Fibroblast of skin of right biceps (primary cell): ENCODE measurements at places on chromosomes 6 and 20.

GRCh38 chr6:129273161-129273560 lies 390.2 kb downstream of the LAMA2 start:
- DNase-seq: no peak

- peak; percentile 36 for DNase-seq
Measured at GRCh38 chr6:168165373-168165772, 86.4 kb upstream of the FRMD1 start.

- DNase-seq: no peak
Measured at GRCh38 chr6:108222504-108222903, 38.3 kb downstream of the SNX3 start.

DNA sequence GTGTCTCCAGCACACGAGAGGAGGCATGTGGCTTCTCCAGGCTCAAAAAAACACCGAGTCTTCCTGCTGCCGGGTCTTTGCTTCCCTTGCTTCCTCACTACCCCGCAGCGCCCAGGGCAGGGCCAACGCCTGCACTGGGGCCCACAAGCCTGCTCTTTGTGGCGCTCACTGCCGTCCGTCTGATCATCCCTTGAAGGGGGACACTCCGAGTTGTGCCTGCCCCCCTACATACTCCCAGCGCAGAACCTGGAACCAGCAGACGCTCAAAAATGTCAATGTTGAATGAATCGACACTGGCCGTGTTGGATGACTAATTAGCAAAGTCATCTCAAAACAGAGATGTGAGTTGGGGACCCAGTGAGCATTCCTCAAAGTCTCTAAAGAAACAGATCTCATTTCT lies 8.1 kb upstream of the ARFGAP1 start:
- DNase-seq: peak; percentile 47

DNA sequence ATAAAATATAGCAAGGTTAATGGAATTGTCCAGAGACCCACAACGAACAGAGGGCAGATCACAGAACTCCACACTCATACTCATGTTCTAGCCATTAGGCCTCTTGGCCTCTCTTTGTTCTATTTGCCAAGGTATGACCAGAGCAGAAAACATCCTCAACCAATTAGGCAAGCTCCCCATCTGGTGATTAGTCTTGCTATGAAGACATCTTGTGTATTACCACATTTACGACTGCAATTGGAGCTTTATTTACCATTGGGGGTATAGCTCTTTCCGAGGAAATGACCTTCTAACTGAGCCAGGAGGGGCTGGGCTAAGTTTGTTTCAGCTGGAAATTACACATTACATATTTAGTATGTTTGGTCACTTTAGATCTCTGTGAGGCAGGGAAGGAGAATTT lies 593.9 kb downstream of the CD109 start:
- peak; percentile 56 for DNase-seq

DNA sequence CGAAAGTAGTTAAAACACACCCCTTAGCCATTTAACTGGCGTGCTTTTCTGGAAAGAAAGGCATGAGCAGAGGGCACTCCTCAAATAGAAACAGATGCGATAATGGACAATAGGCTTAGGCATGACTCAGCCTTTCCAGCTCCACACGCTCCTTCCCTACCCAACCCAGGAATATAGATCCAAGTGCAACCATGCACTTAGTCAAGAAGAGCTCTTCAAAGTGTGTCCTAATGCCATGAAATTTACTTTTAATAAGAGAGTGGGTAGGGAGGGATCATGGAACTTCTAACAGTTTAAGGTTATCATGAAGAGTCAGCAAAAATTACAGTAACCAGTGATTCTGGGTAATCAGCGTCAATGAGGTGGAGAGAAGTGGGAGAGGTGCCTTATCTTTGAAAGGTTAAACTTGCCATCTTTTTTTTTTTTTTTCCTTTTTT lies 2.4 kb upstream of the EFHC1 start:
- DNase-seq: peak; percentile 65

- peak; percentile 78 for DNase-seq
Measured at GRCh38 chr20:45044084-45044573, 56.8 kb downstream of the KCNS1 start.

DNA sequence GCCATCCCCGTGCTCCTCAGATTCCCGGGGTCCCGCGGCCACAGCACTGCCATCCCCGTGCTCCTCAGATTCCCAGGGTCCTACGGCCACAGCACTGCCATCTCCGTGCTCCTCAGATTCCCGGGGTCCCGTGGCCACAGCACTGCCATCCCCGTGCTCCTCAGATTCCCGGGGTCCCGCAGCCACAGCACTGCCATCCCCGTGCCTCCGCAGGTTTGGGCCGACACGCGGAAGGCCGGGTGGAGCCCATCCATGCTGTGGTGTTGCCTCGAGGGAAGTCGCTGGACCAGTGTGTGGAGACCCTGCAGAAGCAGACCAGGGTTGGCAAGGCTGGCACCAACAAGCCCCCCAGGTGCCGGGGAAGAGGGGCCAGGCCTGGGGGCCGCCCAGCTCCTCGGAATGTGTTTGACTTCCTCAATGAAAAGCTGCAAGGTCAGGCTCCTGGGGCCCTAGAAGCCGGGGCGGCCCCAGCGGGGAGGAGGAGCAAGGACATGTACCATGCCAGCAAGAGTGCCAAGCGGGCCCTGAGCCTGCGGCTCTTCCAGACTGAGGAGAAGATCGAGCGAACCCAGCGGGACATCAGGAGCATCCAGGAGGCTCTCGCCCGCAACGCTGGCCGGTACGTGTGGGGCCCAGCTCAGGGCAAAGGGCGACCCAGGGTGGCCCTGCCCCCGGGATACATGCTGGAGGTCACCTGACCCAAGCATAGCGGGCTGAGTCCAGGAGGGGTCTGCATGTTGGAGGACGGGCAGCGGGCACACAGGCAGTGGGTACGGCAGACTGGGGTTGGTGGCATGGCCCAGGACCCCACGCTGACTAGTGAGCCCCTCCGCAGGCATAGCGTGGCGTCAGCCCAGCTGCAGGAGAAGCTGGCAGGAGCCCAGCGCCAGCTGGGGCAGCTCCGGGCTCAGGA lies 1.3 kb upstream of the LIME1 start:
- no peak for DNase-seq

GRCh38 chr20:19024296-19025035 lies 188.0 kb upstream of the SLC24A3 start:
- no peak for DNase-seq

GRCh38 chr20:47290008-47290407 lies 66.5 kb downstream of the ZMYND8 start:
- DNase-seq: peak; percentile 26

- DNase-seq: no peak
Measured at GRCh38 chr20:40997116-40997515, 31.5 kb upstream of the TOP1 start.

- no peak for DNase-seq
Measured at GRCh38 chr6:89679215-89680120, 40.9 kb upstream of the LYRM2 start.

DNA sequence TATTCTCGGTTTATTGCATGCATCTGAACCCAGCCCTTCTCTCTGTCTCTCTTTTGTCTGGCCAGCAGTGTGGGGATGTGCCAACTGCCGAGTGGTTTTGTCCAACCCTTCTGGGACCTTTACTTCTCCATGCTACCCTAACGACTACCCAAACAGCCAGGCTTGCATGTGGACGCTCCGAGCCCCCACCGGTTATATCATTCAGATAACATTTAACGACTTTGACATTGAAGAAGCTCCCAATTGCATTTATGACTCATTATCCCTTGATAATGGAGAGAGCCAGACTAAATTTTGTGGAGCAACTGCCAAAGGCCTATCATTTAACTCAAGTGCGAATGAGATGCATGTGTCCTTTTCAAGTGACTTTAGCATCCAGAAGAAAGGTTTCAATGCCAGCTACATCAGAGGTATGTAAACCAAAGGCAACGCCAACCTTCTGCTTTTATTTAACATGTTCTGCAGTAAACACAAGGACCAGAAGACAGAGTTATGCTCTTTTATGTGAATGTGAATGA lies 65.8 kb downstream of the ADGRG6 start:
- no peak for DNase-seq

DNA sequence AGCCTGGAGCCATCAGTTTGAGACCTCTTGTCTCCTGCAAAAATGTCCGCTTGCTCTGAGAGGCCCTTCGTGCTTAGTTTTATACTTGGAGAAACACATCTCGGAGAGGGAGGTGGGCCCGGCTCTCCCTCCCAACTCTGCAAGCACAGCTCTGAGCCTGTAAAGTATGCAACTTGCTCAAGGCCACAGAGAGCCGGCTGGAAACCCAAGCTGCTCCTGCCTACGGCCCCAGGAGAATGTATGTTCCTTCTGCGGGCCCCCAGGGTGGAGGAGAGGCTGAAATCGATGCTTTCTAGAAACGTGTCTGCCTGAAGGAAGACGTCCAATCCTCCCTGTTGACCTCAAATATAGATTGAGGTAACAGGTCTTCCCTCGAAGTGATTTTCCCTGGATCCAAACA lies 205.4 kb downstream of the PREX1 start:
- no peak for DNase-seq

- DNase-seq: no peak
Measured at GRCh38 chr6:52546192-52546591, 30.7 kb downstream of the TRAM2 start.

GRCh38 chr20:64212755-64213154 lies 42.8 kb upstream of the PCMTD2 start:
- DNase-seq: peak; percentile 24

DNA sequence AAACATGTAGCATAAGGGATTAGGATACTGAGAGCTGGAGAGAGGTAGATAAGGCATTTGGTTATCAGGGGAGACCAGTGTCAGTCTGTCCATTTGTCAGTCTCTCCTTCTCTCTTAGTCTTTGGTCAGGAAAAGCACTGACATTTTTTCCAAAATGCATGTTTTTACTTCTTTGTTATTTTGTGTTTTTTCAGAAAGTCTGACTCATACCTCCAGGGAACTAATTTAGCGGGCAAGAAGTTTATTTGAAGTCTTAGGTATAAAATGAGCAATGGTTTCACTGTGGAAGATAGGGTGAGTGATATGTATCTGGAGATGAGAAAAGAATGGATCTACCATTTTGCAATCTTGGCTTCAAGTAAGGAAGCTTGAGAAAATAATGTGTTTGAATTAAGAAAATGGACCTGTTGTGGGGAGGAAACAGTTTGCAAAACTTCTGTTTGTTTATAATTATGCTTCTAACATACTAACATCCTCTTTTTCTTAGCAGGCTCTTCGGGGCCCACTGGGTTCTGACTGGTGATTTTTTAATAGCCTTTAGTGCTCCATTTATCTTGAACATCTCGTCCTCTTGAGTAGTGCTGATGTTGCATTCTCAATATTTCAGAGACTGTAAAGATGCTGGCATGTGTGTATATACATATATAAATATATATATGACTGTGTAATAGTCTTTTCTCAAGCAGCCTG lies 66.9 kb upstream of the FABP7 start:
- DNase-seq: peak; percentile 45

DNA sequence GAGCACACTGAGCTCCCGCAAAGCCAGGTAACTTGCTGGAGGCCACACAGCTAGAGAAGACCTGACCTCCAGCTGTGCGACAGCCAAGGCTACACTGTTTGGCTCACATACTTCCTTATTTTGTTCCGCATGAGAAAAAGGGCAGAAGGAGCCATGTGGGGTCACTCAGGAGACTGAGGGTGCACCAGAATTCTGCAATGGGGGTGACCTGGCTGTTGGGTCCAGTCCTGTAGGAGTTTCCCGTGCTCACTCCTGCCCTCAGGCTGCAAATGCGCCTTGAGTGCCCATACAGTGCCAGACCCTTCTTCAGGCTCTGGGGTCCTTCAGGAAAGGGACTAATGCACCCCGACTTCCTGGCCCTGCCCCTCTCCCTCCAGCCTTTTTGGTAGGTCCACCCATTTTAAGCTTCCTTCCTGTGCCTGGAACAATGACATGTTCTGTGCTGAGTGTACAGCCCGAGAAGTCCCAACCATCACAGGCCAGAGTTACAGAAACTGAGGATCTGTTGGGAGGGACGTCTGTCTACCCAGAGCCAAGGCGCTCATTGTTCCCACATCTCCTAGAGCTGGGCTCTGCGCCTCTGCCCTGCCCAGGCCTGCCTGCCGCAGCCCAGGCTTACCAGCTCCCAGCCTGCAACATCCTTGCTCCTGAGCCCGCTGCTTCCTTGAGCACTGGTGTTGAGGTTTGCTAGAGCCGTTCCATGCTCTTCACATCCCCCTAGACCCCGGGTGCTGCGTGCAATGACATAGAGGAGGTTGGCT lies 33.5 kb upstream of the CD93 start:
- DNase-seq: no peak

- no peak for DNase-seq
Measured at GRCh38 chr20:45049904-45050471, 50.9 kb downstream of the KCNS1 start.

GRCh38 chr6:16450285-16450684 lies 211.9 kb downstream of the GMPR start:
- DNase-seq: peak; percentile 98

DNA sequence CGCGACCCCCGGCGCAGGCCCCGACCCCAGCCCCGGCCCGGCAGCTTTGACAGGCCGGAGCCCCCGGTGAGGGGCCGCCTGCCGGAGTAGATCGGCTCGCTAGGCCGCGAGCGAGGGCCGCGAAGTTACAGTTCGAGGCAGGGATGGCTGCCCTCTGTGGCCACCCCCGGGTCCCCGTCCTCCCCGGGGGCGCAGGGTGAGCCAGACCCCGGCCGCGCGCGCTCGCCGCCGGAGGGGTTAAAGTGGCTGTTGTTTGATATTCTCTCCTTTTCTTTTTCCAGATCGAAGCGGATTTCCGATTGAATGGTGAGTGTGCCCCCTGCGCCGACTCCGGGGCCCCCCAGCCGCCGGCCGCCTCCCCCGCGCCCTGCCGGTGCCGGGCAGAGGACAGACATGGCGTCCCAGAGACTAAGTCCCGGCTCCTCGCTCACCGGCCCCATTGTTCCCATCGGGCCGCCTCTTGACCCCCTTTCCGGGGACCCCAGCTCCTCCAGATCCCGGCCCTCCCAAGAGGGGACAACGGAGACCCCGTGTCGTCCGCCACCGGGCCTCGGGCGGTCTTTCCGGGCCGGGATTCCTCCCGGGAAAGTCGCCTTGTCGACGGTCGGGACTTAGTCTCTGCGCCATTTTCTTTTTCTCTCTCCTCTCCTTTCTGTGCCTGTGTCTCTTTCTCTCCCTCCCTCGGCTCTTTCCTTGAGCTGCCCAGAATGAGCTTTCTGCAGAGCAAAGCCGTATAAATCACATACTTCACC lies 704 bp downstream of the TOP1 start:
- DNase-seq: no peak

DNA sequence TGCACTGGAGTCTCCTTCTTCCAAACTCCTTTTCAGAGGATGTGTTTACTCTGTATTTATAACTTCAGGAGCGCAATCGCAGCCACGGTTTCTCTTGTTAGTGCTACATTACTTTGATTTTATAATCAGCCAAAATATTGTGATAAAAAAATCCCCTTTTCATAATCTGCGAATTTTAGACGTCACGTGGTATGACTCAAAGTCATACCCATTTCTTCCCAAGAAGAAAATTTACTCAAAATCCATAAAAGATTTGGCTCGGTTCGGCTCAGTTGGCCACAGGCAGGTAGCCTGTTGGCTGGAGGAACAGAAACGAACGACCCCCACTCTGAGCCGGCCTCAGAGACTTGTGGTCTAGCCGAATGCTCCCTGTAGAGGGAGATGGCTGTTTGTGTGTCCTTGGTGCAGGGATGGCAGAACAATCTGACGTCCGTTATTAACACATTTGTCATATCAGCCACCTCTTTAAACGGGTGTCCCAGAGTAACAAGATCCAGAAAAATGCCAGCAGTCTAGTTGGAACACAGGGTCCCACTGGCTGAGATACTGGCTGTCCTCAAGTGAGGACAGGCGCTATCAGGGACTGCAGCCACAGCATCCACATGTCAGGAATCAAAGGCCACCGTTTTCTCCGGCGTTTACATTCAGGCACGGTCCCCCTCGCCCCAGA lies 247.6 kb downstream of the DLL1 start:
- no peak for DNase-seq
